Inflammatory macrophage treated with lipopolysaccharide for 4 hours (primary cell): ENCODE measurements at places on chromosomes 12 and 14.

DNA sequence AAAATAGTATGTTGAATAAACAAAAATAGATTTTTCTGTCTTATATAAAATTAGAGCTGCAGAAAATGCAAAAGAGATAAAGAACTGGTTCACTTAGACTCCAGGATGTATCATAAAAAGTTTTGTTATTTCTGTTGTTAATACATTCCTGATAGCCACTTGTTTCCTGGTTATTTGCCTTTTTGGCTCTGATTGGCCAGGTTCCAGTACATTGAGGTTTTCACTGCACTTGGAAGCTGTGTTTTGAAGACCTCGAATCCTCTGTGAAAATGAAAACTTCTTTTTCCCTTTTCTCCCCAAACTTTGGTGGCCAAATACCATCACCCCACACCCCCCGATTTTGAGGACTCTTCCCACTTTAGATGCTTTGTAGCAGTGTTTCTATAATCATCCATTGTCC lies 525.3 kb downstream of the MED13L start:
- DNase-seq: no peak

GRCh38 chr12:80272387-80272915 lies 171.6 kb upstream of the PTPRQ start:
- no peak for DNase-seq

GRCh38 chr14:51593397-51593796 lies 58.3 kb upstream of the FRMD6 start:
- DNase-seq: peak; percentile 29

- DNase-seq: no peak
These were observed 929 bp downstream of the CHD8 start for GRCh38 chr14:21454843-21455544.

GRCh38 chr12:124744659-124745464 lies 118.8 kb downstream of the SCARB1 start:
- DNase-seq: no peak

GRCh38 chr14:90905531-90905930 lies 89.3 kb upstream of the TTC7B start:
- DNase-seq: no peak

DNA sequence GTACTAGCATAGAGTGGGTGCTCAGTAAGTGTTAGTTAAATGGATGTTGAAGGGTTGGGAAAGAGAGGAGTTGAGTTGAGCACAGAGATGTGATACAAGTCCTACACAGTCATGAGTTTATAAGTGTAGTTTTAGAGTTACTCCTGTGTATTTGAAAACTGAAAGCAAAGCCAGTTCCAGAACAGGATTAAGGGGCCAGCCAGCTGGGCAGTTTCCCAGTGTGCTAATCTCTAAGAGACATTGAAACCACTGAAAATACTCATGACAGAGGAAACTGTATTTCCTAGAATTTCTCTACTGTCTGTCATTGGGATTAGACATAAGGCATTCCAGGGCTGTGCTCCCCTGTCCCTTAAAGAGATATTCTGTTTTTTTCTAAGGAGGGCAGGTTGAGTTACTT lies 101.0 kb downstream of the DERA start:
- peak; percentile 17 for DNase-seq

GRCh38 chr14:33280646-33281045 lies 342.0 kb downstream of the NPAS3 start:
- DNase-seq: no peak

GRCh38 chr12:34297126-34297789 lies 275.0 kb downstream of the ALG10 start:
- DNase-seq: no peak

- DNase-seq: peak; percentile 26
These were observed 123.5 kb downstream of the CAPZA3 start for GRCh38 chr12:18861287-18861858.

DNA sequence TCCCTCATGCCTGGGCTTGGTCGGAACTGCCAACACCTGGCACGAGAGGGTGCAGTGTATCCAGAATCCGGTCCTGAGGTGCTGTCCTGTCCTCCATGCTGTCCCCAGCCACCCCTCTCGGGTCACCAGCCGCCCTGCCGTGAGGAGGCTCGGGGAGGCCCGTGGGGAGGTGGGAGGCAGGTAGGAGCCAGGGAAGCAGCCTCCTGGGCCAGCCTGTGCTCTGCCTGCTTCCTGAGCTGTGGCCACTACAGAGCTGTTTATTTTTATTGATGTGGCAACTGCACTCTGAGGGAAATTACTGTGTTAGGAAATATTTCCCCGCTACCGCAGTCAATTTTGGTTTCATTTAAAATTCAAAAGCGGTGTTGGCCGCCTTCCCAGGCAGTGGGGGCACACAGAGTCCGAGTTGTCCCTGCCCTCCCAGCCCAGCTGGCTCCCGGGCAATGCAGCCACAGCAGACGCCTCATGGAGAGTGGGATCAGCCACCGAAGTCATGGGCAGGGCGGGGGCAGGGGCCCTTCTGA lies 18.3 kb downstream of the NOC4L start:
- DNase-seq: peak; percentile 82

DNA sequence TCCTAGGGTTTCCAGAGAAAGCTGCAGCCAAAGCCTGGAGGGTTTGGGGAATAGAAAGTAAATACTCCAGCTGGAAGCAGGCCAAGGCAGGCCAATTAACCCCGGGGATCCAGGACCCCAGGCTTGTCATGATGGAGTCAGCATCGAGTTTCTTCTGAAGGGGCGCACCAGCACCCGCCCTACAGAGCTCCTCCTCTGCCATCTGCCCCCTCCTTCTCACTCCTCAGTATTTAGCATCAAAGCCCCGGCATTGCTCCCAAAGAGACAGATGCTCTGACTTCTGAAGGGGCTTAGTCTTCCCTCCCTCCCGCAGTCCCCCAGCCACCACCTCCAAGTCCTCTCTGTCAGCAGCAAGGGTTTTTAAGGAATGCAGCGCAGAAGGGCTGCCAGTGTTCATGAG lies 285.1 kb upstream of the NOS1 start:
- DNase-seq: no peak

GRCh38 chr12:106389151-106389550 lies 31.6 kb downstream of the POLR3B start:
- DNase-seq: no peak

GRCh38 chr14:68146818-68147217 lies 327.2 kb downstream of the RAD51B start:
- no peak for DNase-seq

- DNase-seq: no peak
These were observed 7.5 kb downstream of the SHMT2 start for GRCh38 chr12:57236925-57237595.

GRCh38 chr12:101186291-101186690 lies 23.7 kb downstream of the SLC5A8 start:
- DNase-seq: peak; percentile 21

DNA sequence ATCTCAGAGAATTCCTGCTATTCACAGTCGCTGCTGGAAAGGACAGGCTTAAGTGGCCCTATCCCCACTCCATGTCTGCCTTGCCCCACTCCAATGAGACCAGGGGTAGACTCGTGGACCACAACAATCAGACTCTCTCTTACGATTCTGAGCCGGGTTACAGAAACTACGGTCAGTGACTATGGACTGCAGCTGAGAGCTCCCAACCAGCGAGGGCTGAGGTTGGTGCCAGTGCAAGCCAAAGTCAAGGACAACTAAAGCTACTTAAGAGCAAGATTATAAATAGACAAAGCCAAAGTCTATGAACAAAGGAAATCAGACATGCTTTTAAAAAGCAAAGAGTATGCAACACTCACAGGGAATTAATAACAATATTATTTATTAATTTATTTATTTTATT lies 18.3 kb upstream of the AMIGO2 start:
- no peak for DNase-seq

- DNase-seq: no peak
These were observed 94.7 kb downstream of the ERGIC2 start for GRCh38 chr12:29286081-29286790.

DNA sequence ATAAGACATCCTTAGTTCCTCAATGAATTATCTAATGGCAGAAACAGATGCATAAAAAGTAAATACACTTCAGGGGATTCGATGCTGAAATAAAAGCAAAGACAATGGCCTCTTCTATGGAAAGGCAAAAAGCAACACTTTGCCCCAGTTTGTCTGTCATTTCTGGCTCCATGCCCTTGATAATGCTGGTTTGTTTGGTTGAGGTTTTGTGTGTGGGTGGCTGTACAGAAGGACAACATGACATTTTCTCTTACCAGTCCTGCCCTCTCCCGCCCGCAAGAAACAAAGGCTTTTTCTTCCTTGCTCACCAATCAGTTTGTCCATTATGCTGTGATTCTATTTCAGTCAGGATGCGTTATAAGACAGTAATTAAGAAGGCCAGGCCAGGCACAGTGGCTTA lies 18.1 kb upstream of the WDR89 start:
- no peak for DNase-seq

DNA sequence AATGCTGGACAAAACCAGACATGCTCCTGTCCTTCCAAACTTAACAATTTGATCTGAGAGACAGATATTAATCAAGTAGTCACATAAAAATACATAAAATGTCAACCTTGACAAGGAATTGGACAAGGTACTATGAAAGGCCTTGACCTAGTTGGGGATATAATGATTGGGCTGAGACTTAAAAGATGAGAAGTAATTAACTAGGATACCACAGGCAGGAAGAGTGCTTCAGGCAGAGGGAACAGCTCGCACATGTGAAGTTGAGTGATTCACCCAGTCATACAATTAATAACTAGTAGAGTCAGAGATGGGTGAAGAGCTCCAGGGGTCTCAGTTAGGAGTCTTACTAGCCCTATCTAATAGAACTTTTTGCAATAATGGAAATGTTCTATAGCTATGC lies 259.5 kb downstream of the MSRB3 start:
- DNase-seq: no peak

DNA sequence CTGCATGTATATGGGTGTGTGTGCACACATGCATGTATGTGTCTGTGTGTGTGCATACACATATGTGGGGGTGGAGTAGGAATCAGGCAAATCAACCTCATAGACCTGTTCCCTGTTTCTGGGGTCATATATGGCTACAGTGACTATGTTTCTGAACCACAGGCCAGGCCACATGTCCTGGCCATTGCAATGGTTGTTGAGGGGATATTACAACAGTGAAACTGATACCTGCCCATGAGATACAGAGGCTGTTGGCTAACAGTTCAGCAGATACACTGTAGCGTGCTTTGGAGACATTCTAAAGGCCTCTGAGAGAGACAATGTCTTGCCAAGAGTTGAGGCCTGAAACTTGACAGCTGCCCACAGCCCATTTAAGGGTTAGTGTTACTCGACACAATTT lies 47.3 kb upstream of the FOS start:
- no peak for DNase-seq

- no peak for DNase-seq
These were observed 13.1 kb downstream of the AKAP6 start for GRCh38 chr14:32341947-32342846.

GRCh38 chr12:42332301-42333285 lies 6.6 kb downstream of the PPHLN1 start:
- DNase-seq: peak; percentile 56

DNA sequence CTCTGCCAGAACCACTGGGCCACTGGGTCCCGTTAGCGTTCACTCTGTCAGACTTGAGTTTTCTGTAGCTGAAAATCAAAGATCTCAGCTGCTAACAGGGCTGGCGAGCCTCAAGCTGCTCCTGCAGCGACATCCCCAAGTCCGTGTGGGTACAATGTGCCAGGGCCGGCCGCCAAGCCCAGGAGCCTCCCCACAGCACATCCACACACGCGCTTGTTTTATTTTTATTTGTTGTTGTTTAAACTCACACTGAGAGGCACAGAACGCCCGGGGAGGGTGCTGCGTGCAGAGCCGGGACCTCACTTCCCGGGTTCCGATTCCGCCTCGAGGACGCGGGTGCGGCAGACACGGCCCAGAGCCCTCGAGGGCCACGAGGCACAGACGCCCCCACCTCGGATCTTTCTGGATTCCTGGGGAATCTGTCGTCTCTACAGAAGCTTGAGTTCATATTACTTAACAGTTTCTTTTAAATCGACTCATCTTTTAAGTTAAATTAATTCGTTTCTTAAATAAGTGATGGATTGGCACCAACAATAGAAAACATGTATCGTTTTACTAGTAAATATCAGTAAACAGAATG lies 9.3 kb downstream of the GALNT9 start:
- no peak for DNase-seq

DNA sequence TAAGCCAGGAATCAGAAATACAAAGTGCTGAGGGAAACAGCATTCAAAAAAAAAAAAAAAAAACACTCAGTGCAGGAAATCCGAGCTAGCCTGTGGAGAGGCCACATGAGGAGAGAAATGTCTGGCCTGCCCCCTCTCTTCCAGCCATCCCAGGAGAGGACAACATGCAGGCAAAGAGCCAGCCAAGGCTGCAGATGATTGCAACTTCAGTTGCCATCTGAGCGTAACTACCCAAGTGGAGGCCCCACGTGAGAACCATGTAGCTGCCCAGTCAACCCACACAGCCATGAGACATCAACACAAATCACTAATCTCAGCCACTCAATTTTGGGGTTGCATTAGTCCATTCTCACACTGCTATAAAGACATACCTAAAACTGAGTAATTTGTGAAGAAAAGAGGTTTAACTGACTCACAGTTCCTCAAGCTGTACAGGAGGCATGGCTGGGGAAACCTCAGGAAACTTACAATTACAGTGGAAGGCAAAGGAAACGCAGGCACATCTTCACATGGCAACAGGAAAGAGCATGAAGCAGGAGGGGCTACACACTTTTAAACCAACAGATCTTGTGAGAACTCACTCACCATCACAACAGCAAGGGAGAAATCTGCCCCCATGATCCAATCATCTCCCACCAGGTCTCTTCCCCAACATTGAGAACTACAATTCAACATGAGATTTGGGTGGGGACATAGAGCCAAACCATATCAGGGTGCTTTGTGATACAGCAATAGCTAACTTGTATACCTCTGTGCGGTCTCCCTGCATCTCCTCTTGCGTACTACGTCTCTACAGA lies 161.1 kb downstream of the PIWIL1 start:
- DNase-seq: no peak

DNA sequence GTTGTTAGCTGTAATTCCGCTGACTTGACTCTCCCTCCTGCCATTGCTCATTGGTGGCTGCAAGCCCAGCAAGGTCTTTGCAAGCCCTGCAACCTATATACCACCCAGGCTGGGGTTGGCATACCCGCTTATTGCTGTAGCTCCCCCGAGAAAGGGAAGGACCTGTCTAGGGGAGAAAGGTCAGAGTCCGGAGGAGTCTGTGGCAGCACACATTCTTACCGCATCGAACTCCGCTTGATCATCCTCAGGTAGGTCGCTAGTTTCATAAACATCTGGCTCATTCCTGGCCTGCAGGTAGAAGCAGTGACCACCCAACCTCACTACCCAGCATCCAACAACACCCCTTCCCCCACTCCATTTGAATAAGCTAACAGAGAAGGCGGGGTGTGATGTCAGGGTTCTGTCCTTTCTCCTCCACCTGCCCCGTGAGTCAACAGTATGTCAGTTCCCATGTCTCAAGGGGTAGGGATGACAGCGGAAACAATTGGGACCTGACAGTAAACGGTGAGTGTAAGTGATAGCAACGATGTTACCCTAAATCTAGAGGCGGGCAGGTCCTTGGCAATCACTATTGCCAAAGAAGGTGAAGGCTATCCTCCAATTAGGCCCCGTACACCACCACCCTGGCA lies 1.1 kb downstream of the DCTN2 start:
- DNase-seq: peak; percentile 10

- DNase-seq: no peak
These were observed 346.3 kb downstream of the ETNK1 start for GRCh38 chr12:22971247-22971646.
